ENCODE measurements at places on chromosomes 7 and 10.

GRCh38 chr10:48470893-48471805 is 133.7 kb downstream of the ARHGAP22 start:
- no peak for DNase-seq

GRCh38 chr7:44995555-44996493 is 4.2 kb upstream of the CCM2 start:
- no peak for DNase-seq

DNA sequence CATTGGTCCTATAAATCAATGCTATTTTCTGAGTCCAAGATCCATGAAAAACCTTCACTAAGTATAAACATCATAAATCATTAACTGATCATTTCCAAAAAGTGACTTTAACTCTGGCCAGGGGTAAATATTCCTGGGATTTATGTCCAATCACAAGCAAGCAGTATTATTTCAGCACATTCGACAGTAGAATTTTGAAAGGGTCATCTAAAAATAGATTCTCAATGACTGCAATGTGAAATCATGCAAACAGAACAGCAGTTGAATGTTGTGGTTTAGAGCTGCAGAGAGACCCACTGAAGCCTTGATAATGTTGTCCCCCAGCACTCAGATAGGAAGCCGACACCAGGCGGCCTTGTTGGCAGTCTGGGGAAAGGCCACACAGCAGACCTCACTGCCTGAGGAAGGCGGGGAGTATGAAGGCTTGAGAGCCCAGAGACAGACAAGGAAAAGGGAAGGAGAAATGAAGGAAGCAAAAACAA is 38.1 kb downstream of the FAM107B start:
- no peak for DNase-seq

DNA sequence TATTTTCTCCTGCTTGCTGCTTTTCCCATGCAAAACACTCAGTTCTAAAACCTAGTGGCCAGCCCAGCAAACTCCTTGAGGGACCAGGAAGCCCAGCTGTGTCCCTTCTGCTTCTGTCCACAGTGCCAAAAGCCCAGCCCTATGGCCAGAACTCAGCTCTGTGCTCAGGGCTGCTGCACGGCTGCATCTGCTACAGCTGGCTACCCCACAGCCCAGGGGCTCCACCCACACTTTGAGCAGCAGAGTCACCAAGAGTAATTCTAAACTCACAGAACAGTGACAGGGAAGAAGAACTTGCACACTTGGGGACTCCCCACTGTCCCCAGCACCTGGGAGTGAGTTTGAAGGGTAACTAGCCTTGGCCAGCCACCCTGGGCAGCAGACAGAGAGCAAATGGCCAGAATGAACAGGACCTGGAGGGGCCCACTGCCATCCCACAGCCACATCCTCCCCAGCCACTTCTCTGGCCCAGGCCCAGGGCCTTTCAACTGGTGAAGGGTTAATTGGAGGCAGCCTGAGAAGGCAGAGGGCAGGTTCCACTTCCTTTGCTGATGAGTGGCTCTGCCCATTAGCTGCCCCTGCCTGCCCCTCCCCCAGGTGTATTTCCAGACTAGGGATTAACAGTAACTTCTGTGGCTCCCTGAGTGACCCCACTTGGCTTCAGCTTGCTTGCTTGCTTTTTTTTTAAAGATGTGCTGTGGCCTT is 28.1 kb upstream of the TRIM8 start:
- no peak for DNase-seq
